ENCODE measurements at places on chromosomes 1 and 21.

DNA sequence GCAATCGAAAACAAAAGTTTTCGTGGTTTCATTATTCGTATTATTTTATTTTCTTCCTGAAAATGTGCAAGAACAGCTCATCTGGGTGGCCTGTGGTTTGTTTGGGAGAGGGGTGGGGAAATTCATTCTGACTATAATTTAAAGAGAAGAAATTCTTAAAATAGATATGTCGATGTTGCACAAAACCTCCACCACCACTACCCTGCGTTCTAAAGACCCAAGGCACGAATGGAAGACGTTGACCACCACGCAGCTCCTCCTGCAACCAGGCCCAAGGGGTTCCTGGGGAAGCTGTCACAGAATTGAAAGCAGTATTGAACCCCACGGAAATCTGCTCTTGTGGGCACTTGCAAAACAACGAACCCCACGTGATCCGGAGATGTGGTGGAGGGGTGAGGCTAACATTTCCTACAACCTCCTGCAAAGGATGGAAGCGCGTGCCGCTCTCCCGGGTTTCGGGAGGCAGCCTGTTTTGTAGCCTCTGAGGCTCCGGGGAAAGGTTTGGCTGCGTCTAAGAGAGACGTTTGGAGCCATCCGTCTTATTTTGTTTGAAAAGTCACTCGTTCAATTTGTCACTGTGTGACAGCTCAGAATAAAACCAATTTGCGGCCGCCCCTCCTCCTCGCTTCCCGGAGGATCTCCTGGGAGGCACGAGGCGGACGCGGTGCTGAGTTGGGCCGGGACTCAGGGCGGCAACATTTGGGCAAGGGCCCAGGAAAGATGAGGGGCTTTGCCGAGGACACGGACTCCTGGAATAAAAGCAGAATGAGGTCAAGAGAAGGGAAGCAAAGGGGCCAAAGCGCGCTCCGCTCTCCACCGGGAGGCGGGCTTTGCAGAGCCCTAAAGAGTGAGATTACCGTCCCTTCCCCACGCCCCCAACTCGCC is 810 bp upstream of the HLX start:
- no peak for DNase-seq

DNA sequence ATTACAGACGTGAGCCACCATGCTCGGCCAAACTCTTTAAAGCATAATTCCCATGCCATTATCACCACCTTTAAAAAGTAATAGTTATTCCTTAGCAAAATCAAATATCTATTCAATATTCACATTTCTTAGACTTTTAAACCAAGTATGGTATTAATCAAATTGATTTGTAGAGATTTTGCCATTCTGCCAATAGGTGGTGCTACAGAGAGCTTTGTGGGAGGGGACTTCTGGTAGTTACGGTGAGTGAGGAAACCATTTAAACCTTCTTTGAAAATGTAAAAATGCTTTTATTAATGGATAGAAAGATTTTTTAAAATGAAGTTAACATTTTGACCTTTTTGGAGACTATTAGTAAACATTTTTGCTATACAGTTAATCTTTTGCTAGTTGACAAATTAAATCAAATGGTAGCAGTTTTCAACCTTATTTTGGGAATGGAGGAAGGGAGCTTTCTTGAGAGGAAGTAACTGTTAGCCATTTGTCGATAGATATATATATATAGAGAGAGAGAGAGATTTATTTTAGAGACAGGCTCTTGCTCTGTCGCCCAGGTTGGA is 19.3 kb downstream of the IARS2 start:
- DNase-seq: peak; percentile 22

GRCh38 chr1:59071289-59071688 is 225.6 kb upstream of the FGGY start:
- DNase-seq: no peak

DNA sequence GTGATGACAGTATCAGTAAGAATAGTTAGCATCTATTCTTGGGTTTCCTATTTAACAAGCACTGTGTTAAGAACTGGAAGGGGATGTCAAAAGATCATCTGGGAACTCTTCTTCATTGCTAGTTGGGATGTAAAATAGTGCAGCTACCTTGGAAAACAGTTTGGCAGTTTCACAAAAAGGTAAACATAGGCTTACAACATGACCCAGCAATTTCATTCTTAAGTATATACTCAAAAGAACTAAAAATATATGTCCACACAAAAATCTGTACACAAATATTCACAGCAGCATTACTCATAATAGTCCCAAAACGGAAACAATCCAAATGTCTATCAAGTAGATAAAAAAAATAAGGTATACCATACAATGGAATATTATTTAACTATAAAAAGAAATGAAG is 45.7 kb downstream of the DIPK1A start:
- DNase-seq: no peak

DNA sequence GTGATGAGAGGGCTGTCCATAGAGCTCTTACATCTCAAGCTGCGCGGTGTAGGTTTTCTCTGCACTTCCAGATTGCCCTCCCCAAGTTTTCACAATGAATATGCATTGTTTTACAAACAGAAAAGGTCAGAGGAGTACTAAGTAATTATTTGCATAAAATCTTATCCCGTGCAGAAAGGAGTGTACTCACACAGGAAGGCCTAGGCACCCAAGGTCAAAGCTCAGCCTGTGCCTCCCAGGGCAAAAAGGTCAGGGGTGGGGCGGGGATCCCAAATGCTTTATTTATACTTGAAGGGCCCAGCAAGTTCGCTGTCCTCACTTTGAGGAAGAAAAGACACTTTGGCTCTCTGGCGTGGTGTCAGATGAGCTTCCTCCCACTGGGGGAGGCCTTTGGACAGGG is 10.3 kb upstream of the KCNE1 start:
- DNase-seq: no peak

- DNase-seq: no peak
These were observed 9.8 kb upstream of the KIF1B start for GRCh38 chr1:10200620-10201019.

DNA sequence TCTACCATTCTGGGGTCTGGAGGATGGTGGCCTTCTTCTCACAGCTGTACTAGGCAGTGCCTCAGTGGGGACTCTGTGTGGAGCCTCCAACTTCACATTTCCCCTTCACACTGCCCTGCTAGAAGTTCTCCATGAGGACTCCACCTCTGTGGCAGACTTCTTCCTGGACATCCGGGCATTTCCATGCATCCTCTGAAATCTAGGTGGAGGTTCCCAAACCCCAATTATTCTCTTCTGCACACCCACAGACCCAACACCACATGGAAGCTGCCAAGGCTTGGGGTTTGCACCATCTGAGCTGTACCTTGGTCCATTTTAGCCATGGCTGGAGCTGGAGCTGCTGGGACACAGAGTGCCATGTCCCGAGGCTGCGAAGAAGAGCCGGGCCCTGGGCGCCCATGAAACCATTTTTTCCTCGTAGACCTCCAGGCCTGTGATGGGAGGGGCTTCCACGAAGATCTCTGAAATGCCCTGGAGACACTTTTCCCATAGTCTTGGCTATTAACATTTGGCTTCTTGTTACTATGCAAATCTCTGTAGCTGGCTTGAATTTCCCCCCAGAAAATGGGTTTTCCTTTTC is 170.5 kb downstream of the FOXD2 start:
- no peak for DNase-seq

- DNase-seq: peak; percentile 59
These were observed 109.1 kb upstream of the GADD45A start for GRCh38 chr1:67575861-67576260.

DNA sequence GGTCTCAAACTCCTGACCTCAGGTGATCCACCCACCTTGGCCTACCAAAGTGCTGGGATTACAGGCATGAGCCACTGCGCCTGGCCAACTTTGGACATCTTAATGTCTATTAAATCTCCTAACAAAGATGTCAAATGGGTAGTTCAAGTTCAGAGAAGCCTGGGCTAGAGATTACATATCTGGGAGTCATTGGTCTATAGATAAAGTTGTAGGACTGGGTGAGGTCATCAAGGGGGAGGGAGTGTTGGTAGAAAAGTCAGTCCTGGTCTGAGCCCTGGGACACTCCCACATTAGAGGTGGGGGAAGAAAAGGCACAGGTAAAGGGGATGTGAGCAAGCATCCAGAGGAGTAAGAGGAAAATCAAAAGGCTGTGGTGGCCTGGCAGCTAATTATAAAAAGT is 6.6 kb downstream of the UBIAD1 start:
- no peak for DNase-seq

- DNase-seq: no peak
These were observed 27.1 kb upstream of the KCNK2 start for GRCh38 chr1:215055281-215055935.

DNA sequence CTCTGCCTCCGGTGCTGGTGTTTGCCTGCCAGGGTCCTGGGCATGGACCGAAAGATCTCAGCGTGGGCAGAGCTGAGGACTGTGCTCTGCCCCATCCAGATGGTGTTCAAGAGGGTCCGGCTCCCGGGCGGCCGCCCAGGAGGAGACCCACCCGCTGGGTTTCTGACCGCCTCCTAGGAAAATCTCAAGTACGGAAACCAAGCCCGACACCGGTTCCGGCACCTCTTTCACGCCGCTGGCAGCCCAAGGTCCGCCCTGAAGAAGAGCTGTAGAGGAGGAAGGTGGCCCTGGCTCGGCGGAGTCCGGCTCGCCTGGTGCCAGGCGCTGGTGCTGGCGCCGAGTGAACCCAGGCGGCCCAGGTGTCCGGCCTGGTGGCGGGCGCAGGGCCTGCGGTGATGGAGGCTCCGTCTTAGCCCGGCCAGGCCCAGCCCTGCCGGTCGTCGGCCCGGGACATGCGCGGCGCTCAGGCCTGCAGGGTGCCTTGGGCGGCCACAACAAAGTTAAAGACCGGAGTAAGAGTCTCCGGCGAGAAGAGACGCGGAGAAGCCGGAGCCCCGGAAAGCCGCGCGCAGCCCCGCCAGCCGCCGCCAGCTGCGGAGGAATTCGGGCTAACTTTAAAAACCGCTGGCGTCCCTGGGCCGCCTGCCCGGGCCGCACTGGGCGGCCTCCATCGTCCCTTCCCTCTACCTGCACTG is 1.5 kb downstream of the GRIK3 start:
- DNase-seq: no peak

GRCh38 chr1:68198752-68199151 is 33.6 kb downstream of the WLS start:
- no peak for DNase-seq

DNA sequence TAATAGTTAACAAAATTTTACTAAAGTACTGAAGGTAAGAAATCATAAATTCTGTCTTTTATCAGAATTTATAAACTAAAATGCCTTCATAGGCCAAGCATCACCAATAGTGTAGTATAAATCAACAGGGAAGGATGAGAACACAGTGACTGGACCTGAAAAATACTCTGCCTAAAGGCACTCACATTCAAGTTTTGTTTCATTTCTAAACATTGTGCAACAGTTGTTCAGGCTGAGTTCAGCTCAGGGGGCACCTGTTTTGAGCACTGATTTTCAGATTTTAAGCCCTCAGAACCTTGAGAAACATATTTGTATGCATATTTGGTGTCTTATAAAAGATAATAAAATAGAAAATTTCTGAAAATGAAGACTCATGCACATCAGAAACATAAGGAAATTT is 12.4 kb downstream of the ACBD6 start:
- no peak for DNase-seq

GRCh38 chr1:195965475-195965874 is 642.8 kb downstream of the KCNT2 start:
- DNase-seq: no peak

GRCh38 chr1:39082010-39082799 is 56.1 kb downstream of the NDUFS5 start:
- no peak for DNase-seq

GRCh38 chr1:162089748-162090147 is 20.3 kb downstream of the NOS1AP start:
- DNase-seq: no peak

- no peak for DNase-seq
These were observed 11.1 kb downstream of the RXFP4 start for GRCh38 chr1:155952505-155952890.

- DNase-seq: no peak
These were observed 6.3 kb upstream of the SRARP start for GRCh38 chr1:15997637-15998280.

DNA sequence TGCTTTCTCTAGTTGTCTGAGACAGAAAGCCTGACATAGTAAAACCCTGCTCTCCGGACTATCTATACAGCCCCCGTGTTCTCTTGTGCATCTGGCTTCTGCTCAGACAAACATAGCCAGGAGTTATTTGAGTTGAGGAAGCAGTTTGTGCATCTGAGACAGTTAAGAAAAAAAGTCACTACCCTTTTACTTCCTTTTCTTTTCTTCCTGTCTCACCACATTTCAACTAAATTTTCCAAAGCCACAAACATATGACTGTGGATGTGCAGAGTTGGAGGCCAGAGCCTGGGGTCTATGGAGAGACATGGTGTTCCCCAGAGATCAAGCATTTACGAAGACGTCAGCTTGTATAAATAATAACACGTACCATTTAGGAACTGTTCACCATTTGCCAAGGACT is 158.5 kb upstream of the FGGY start:
- no peak for DNase-seq

DNA sequence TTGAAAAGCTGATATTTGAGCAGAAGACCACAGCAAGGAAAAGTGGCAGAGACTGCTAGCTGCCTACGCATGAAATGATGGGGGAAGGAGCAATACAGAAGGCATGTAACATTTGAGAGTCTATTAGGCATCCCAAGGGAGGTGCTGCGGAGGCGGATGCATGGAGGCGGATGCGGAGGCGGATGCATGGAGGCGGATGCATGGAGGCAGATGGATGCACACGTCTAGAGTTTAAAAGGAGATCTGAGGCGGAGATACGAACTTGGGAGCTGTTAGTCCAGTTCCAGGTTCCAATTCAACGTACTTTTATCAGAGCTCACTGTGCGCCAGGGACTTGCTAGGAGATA is 744 bp upstream of the DDX20 start:
- DNase-seq: peak; percentile 92

DNA sequence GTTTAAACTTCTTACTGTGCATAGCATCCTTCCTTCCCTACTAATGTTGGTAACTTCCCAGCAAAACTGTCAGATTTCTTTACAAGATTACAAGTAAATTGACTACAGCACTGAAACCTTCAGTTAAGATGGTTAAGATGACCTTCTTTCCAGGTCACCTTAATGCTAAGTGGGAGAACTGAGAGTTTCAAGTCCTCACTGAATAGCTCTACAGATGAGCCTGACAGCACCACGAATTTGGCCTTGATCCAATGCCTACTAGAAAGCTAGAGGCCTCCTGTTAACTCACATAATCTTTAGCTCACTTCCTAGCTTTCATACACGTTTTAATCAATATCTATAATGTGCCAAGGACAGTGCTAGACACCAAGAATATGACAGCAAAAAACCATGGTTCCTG is 276.0 kb upstream of the PLD5 start:
- DNase-seq: no peak

DNA sequence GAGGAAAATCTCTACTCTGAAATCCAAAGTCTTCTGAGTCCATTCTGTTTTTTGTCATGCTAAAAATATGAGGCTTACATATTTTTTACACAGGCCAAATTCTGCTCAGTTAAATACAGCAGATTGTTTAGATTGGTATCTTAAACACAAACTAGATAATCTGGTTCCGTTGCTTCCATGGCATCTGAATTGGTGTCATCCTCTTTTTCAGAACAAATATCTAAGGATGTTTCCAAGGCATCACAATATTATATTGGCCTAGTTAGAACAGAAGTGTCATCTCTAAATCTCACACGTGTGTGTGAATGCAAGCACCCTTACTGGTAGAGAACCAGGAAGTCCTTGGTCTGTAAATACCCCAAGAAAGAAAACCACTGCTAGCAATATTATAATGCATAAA is 151.2 kb downstream of the NRIP1 start:
- no peak for DNase-seq

GRCh38 chr1:192575499-192576189 is at the start of gene RGS1:
TSS of gene RGS1 (plus strand) at chr1:192575773. CDS start at chr1:192575793, 20 bp downstream.
- DNase-seq: no peak

- DNase-seq: no peak
These were observed 68.0 kb downstream of the LRRN2 start for GRCh38 chr1:204617256-204618147.

GRCh38 chr1:117735045-117735992 is 129.5 kb downstream of the TENT5C start:
- no peak for DNase-seq

Data from NCI-H2171 treated with DMSO at 0.1 percent for 48 hours (cell line).